ENCODE measurements at places on chromosomes 5 and 9.

GRCh38 chr5:69374911-69375446, 5.4 kb downstream of the RAD17 start:
- no peak for DNase-seq

- DNase-seq, result no peak
Measured at GRCh38 chr9:131406563-131407436, 12.9 kb downstream of the PRRC2B start.

- peak; percentile 30 for DNase-seq
Measured at GRCh38 chr9:83198371-83198770, 135.4 kb upstream of the RASEF start.

- DNase-seq, result no peak
Measured at GRCh38 chr5:2193542-2194235, 311.0 kb upstream of the IRX4 start.

DNA sequence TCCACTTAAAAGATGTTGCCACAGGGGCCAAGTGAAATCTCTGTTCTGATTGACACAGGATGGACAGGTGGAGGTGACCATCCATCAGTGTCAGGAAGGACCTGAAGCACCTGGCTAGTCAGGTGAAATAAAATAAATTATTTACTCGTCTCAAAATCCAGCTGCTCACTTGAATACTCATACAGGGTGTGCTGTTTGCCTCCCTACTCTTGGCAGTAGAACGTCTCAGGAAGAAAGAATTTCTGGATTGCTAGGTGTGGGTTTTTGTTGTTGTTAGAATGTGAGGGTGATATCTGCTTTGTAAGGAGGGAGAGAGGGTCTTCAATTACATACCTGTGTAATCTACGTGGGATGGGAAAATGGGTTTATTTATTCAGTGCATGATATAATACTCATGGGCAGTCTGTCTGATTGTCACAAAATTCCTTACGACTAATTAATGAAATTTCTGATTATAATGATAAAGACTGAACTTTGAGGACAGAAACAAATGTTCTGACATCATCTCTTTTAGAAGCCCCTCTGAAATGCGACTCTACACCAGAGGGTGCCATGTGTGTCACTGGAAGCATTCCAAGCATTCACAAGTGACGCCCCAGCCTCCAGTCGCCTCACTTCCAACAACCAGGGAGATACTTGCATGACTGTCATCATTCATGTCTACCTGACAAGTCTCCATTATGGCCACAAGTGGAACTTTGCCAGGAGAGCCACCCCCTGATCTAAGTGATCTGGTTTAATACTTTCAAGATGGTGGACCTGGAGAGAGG, 218.4 kb downstream of the GAPVD1 start:
- no peak for DNase-seq

DNA sequence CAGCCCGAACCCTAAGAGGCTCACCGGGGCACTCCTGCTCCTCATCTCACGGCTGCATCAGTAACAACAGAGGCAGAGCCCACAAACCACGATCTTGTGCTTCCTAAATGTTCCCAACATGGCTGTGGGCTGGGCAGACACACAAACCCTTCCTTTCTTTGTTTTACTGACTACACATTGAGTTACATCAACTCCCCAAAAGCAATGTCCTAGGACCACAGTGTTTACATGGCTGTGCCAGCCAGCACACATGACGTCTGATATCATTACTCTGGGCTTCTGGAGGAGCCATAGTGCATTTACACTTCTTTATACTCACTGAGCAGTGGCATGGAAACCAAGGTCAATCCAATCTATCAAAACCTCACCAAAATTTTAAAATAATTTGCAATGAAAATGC, 101.4 kb downstream of the LHFPL2 start:
- DNase-seq, result no peak

GRCh38 chr9:237858-238345, 23.2 kb downstream of the DOCK8 start:
- DNase-seq, result no peak

DNA sequence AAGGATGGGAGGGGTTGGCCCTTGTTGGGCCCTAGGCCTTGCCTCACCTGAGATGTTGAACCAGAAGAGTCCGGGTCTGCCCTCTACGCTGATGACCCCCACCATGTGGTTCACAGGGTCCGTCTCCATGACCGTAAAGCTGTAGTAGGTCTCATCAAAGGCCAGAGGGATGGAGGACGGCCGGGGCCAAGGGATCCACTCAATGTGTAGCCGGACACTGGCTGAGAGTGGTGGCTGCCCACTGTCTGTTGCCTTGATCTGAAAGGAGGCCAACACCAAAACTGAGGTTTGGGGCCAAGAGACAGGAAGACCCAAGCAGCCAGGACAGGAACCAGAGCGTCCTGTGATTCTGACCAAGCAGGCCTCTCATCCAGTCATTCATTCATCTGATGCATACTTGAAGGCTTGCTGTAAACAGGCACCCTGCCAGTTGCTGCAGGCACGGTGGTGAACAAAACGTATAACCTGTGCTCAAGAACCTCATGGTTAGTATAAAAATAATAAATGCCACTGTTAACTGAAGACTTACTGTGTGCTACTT, 37.9 kb downstream of the FAT2 start:
- no peak for DNase-seq

- DNase-seq, result peak; percentile 11
Measured at GRCh38 chr9:130039528-130040147, 3.4 kb downstream of the FNBP1 start.

GRCh38 chr5:14557791-14558415, 23.7 kb upstream of the OTULINL start:
- peak; percentile 30 for DNase-seq

DNA sequence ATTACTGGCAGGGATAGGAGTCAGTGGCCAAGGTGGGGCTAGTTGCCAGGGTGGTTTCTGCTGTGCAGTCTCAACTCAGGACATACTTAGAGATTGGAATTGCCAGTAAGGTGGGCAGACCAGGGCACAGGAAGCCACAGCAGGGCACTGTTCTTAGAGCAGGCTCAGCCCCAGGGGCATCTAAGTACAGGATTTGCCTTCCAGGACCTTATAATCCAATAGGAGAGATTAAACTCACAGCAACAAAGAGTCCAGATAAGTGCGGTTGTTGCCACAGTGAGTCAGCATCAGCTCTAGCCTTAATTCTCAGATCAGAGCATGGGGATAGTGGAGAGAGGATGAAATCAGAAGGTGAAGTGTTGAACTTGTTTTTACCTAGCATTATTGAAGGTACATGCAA, 265.8 kb upstream of the TRPC7 start:
- no peak for DNase-seq

DNA sequence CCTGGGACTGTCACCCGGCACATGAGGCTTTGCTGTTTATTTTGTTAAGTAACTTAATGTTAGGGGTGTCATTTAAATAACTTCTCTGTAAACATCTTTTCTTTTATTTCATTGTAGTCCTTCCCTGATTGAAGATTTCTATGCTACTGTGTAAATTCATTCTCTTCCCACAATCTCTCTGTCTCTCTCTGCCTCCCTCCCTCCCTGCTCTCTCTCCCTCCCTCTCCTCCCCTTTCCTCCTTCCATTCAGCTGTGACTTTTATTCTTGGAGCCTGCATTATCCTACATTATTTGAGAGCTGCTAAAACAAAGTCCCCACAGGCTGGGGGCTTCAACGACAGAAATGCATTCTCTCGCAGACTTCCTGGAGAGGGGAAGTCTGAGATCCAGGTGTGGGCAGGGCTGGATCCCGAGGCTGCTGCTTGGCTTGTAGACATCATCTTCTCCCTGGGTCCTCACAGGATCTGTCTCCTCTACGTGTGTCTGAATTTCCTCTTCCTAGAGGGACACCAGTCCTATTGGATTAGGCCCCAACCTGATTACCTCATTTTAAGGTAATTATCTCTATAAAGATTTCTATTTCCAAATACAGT, 18.4 kb downstream of the UBE2QL1 start:
- no peak for DNase-seq

DNA sequence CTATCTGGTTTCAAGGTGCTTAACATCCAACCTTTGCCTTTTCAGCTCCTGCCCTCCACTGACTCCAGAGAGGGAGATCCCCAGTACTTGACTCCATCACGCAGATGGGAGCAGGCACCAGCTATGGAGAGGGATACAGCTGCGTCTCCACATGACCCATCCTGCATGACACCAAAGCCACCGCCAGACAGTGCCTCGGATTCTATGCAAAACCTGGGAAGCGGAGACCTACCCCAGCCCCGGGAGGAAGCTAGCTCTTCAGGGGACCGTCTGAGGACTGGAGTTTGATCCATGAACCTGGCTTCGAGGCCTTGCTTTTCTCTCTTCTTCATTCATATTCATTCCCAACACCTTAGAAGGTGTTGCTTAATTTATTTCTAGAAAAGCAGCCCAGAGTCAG, 24.8 kb downstream of the HRH2 start:
- no peak for DNase-seq

DNA sequence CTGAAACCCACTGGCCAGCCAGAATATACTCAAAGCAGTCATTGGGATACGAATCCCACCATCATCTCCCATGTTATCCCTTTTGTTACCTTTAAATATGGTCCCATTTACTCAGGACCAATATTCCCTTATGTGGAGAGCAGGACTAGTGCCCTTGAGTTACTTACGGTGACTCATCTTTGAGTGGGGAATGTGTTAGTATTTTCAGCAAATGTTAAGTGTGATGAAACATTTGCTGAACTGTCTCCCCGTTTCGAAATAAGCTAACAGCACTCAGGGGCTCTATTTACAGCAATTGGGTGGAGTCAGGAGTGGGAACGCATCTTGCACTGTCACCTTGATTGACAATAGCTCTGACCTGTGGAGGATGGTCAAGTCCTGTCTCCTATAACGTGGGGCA, 67.4 kb downstream of the CTSL start:
- no peak for DNase-seq

DNA sequence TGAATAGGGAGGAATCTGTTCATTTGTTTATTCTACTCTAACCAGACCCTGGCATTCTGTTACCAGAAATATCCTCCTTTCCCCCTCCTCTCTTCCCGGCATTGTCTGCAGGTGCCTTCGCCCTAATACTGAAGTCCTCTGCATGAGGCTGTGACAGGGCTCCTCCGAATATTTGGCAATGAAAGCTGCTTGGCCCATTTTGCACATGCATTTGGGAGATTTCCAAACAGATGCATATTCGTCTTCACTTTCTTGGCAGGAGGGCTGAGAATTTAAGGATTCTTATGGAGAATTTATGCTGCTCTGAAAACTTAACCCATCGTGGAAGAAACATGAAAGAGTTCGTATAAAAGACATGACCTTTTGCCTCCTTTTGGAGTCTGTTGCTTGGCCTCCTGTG, 484.0 kb downstream of the ZNF608 start:
- DNase-seq, result peak; percentile 69

DNA sequence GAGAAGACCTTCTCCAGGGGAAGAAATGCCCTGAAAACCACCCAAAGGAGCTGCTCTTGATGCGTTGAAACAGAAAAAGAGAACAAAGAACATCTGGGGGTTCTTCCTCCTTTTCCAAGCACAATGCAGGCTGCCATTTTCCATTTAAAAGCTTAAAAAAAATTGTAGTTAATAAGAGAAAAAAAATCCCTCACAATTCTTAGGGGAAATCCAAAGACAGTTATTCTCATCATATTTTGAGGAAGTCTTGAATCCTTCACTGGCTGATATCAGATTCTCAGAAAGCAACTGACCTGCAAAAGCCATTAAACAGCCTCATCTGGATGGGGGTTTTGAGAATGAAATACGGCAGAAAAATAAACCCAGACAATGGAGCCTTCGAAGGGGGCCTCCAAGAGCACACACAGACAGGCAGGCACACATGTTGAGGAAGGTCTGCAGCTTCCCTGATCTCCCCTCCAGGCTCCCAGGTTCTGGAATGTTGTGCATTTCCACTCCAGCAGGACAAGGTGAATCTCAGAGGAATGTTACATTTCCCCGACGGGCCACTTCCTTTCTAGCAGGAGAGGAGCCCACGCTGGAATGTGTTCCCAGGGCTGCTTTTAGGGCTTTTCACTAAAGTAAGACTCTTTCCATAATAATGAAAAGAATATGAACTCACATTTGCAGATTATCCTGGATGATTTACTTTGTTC, 159.4 kb upstream of the S1PR3 start:
- no peak for DNase-seq

DNA sequence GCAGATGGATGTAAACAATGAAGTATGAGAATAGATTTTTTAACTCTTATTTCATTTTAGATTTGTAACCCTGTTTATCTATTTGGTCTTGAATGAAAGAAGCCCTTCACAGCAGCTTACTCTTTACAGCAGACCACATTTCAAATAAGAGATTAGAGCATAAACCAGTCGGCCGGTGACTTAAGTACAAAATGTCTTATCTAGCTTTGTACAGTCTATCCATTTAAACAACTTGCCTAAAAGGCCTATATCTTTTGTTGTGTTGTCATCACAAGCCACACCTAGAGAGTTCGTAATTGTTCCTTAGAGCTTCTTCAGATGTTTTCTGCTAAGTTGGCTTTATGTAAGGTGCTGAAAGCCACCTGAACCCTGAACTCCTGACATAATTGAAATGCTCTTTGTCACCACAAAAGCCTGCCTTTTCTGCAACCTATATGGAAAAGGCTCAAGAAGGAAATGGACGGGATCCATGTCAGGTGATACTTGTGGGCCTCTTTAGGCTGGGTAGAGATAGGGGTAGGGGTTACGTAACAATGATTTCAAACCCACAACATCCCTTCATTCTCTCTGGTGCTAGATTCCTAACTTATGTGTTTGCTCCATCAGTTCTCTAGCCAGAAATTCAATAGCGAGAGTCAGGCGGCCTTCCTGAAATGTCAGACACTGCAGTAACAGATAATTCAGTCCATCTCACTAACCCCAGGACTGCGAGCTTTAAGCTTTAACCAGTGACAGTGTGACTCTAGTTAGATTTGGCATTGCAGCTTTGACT, 162.5 kb downstream of the CD180 start:
- DNase-seq, result no peak

DNA sequence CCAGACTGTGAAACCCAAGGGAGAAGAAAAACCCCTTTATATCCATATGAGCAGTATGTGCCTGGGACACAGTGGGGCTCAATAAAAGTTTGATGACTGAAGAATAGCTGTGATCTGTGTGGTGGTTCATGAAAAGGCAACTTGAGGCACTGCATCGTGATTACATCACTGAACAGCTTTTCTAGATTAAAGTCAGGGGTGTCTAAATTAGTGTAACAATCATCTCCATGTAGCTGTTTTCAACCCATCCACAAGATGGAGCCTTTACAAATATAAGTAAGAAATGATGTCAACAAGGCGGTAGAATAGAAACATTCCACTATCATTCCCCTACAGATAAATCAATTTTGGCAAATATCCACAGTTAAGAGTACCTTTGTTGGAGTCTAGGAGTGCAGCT, 55.5 kb downstream of the PRRC1 start:
- DNase-seq, result no peak

GRCh38 chr5:95801532-95801931, 21.0 kb downstream of the GLRX start:
- DNase-seq, result no peak

Data from brain (organoid and tissue), 16 donors.